ENCODE measurements at places on chromosomes 3 and 15. TPM values are rescaled to one million over a fixed set of nuclear protein-coding genes. Genes with fewer than 3 reads are reported as not detected.

The SLC9C1 gene
- total RNA-seq, result 0.32 TPM

The SLMAP gene
- total RNA-seq, result 502 TPM

The CCR4 gene
- total RNA-seq, result 3.1 TPM

DNA sequence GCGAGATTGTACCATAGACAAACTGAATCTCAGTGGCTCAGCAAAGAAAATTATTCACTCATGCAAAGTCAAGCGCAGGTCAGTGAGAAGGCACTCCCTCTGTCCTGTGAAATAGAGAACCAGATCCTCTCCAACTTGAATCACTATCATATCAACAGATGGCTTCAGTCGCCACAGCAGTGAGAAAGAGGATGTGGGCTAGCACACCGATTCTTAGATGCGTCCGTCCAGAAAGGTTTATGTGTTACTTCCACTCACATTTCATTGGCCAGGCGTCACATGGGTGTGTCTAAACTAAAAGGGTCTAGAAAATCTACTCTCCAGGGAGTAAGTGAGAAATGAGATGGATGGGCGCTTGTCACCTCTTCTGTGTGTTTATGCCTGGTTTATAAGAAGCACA is 141.6 kb upstream of the KBTBD8 start:
- H3K27me3 ChIP-seq, result no peaks in the 10 kb centered on the region
- DNase-seq, result no peak
- no peak overlapping the region for H3K4me3 ChIP-seq
- no peaks in the 10 kb centered on the region for H3K4me1 ChIP-seq

- H3K27ac ChIP-seq, result no peak overlapping the region
- peaks cover 24% of the 10 kb centered on the region for H3K36me3 ChIP-seq
- no peaks in the 10 kb centered on the region for H3K27me3 ChIP-seq
Observed at GRCh38 chr3:183779896-183780465, 45.4 kb downstream of the MAP6D1 start.

- H3K36me3 ChIP-seq, result no peaks in the 10 kb centered on the region
- DNase-seq, result no peak
- no peak overlapping the region for H3K4me3 ChIP-seq
- H3K27me3 ChIP-seq, result no peaks in the 10 kb centered on the region
- no peak overlapping the region for H3K27ac ChIP-seq
Observed at GRCh38 chr3:195475614-195476013, 32.8 kb upstream of the ACAP2 start.
